GM12865 (cell line): ENCODE measurements at places on chromosomes 16 and 17.

GRCh38 chr17:14604591-14605266 lies 303.8 kb downstream of the HS3ST3B1 start:
- no peak for DNase-seq

DNA sequence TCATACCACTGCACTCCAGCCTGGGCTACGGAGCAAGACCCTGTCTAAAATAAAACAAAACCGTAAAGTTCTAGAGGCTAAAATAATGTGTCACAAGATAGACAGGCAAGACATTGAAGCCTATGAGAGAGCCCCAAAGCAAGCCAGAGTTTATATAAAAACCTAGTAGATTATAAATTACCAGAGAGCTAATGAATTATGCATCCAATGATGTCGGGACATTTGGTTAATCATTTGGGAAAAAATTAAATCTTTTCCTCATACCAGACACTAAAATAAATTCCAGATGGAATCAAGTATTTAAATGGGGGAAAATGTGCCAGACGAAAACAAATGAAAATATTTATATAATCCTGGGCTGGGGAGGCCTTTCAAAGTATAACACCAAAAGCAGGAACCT lies 24.2 kb downstream of the CCDC40 start:
- DNase-seq: no peak

DNA sequence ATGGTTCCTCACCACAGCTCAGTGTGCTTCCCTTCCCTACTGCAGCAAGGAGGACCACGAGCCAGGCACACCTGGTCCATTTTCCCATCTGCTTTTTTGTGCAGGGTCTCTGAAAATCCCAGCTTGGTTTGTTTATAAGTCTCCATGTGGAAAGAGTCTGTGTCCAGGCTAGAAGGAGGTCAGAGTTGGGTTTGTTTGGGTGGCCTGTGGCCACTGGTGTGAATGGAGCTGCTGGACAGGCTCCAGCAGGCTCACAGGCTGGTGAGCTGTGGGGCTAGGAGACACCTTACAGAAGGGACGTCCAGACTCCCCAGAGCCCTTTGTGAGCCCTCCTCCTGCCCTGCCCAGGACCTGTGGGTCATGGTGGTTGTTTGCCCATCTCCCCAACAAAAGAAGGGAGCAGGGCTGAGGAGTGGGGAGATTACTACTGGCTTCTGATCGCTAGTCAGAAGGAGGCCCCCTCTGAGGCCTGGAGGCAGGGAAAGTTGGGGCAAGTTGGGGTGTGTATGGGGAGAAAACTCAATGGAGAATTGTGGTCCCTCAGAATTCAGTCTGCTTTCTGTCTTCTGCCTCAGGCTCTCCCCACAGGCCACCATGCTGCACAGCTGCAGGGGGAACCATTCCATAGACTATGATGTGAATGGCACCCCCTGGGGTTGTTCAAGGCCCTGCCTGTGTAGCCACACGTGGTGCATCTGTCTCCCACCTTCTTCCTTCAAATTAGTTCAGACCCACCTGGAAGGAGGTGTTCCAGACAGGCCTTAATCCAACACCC lies 4.1 kb downstream of the RARA start:
- DNase-seq: no peak

- DNase-seq: no peak
Observed at GRCh38 chr17:16282522-16282921, 65.5 kb downstream of the PIGL start.

GRCh38 chr16:74221828-74222227 lies 74.8 kb upstream of the PSMD7 start:
- DNase-seq: no peak

- peak; percentile 5 for DNase-seq
Observed at GRCh38 chr17:39099663-39100286, 51.7 kb downstream of the PLXDC1 start.

DNA sequence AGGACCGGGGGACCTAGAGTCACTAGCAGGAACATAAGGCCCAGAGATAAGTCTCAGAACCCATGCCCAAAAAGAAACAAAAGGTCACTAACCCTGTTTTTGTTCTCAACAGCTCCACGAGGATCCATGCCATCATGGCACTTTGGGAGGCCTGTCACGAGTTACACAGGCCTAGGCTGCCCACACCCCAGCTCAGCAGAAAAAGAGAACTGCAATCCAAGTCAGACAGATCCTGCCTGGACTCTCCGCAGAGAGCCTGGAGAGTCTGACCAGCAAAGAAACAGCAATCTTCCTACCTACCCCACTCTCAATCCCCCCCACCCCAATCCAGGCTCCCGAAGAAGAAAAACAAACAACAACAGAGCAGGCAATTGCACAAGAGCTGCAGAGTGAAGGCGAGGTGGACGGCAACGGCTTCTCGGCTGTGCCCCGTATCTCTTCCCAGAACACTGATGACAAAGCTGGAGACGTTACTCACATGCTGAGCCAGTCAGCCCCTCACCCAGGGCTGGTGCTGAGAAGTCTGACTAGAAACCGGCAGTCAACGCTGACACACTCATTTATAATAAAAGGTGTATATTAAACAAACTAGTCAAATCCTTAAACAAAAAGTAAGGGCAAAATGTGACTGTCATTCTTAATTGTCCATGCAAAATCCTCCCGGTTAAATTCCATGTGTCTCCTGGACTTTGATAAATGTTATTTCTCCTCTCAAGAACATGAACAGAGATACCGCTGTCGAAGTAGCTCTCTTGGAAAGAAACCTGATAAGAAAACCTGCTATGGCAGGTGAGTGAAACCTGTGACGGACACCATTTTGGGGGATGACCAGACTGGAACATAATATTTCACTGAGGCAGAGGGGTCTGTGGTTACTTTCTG lies 89.3 kb downstream of the SMG6 start:
- DNase-seq: no peak

GRCh38 chr17:67136191-67137025 lies 92.1 kb downstream of the CACNG1 start:
- DNase-seq: no peak
